ENCODE measurements at places on chromosomes 2 and 18. TPM values are rescaled to one million over a fixed set of nuclear protein-coding genes. Genes with fewer than 3 reads are reported as not detected.

The KIF1A gene
- 4.6 TPM for total RNA-seq

GRCh38 chr2:136207665-136208064, 89.7 kb upstream of the CXCR4 start:
- DNase-seq: no peak

DNA sequence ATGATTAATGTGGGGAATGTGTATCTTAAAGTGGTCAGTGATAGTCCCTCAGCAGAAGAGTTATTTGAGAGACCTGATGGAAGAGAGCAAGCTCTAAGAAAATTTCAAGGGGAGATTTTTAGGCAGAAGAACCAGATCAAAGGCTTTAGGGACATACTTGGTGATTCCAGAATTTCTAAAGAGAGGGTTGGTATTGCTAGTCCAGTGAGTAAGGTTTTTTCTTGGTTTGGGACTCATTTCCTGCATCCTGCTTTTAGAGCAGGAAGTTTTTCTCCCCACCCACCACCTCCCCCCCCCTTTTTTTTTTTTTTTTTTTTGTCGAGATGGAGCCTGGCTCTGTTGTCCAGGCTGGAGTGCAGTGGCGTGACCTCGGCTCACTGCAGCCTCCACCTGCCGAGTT, 42.7 kb upstream of the DYSF start:
- no peak for DNase-seq

- DNase-seq: no peak
Observed at GRCh38 chr2:11562476-11562875, 28.6 kb downstream of the GREB1 start.

DNA sequence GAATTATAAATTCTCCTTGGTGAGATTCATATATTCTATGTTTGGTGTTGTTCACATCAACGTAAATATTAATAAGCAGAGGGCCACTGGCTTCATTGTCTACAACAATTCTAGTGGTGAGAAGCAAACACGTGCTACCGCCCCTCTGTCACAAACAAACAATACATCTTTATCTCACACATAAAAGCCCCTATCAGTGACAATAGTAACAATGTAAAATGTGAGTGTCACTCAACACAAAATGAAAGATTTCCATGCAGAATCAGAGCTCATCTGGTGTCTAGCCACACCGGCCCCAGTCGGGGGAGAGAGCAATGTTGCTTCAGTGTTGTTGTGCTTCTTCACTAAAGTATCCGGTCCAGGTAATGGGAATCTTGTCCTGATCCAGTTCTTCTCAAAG, 932.6 kb downstream of the SOCS6 start:
- no peak for DNase-seq
